Naive thymus-derived CD8-positive, alpha-beta T cell (primary cell): ENCODE measurements at places on chromosomes 3 and 15.

DNA sequence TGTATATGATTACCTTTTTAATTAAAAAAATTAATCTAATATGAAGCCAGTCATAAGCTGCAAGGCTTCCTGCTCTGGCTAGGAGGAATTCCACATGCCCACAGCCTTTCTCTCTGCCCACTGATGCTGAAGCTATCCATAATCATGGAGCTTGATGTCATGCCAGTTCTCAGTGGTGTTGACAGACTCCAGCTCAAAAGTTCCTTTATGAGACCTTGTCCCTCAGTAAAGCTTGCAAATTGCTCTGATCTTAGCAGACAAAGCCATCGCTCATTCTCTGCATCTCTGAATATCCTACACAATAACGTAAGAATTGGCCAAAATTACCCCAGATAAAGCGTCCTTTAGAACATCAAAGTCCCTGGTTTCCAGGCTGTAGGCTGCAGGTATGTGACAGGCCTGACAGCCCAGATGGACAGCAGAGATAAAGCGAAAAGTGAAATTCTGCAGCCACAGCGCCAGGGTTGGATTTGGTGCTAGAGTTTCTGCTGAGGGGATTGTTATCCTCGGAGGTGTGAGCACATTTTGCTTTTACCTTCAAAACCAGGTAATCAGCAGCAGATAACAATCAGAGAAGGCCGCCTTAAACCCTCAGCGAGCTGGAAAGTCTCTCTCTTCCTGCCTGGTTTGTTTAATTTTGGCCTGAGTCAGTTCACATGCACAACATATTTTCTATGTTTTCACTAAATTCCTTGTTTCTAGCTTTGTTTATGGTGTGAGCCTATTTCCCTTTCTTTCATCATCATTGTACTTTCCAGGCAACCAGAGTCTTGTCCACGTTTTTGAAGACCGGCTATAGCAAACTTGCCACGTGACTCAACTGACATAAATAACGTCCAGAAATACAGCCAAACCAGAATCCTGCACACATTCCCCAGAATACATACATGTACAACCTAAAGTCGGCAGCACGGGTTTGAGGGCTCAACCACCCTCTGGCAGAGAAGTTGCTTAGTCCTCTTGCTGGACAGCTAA lies 36.6 kb upstream of the ALDH1A3 start:
- DNase-seq: no peak

GRCh38 chr15:88255087-88255483 lies 1.5 kb downstream of the NTRK3 start:
- no peak for DNase-seq

- DNase-seq: no peak
Observed at GRCh38 chr3:62965311-62965710, 90.1 kb upstream of the CADPS start.

DNA sequence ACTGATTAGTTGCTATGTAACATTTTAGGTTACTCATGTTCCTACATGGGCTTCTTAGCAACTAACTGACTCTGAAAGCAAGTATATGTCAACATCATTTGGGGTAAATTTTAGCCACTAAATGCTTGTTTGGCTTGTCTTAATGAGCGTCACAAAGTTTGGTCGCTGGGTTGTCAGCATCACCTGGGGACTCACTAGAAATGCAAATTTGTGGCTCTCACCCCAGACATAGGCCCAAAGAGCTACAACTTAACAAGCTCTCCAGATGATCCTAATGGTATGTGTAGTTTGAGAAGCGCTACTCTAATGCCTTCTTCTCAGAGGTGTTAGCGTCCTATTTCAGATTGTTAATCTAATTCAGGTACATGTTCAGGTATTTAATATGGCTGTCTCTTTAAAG lies 32.7 kb upstream of the CPOX start:
- DNase-seq: no peak

DNA sequence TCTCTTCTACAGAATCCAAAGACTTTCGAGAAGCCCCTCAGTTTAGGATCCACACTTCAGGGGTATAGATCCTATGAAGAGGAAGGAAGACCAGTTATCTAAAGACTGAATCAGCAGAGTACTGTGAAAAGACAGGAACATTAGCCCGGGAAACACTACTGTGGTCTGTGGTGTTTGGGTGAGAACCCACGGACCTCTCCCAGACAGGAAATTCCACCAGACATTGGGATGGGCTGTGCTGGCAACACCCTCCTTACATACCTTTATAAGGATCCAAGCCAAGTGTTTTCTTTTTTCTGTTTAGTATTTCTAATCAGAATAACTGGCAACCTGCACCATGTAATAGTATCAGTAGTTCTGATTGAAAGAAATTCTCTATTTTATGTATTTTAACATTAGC lies 14.1 kb downstream of the TMEM207 start:
- no peak for DNase-seq

DNA sequence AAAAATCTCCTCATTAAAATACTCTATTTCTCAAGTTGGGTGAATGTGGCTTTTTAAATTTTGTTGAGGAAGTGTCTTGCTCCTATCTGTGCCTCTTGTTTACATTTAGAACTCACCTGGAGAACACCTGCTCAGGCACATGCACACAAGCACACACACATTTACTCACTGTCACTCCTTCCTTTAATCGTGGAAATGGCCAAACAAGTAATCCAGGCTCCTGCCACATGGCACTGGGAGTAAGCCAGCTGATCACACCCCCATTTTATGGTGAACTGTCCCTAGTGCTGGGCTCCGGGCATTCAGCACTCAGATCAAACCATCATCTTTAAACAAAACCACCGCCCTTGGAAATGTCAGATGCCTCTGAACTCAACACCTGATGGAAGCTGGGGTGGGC lies 204.7 kb upstream of the BHLHE40 start:
- DNase-seq: no peak

DNA sequence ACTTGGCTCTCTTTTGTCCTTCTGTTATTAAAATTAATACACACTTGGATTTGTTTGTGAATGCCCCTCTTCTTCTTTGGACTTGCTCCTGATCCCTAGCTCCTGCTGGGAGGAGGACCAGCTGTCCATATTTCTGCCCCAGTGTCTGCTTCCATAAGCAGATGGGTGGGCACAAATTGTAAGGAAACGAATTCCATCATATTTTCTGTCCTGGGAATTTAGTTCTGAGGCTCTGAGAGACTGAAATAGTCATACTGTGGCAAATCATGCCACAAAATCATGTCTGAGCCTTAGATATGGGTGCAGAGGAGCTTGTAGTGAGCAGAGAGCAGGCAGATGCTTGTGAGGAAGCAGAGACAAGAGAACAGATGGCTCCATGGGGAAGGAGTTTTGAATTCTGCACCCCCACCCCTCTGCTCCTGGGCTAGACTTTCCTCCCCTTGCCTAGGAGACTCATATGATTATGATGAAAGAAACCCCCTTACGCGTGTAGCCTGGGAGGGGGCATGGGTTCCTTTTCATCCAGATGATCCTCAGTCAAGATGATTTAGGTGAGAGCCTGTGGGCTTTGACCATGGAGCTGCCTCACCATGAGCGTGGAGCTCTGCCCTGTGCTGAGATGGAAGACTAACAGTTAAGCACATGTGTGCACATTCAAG lies 50.6 kb downstream of the SV2B start:
- no peak for DNase-seq

- DNase-seq: no peak
Observed at GRCh38 chr15:87752250-87752951, 504.1 kb downstream of the NTRK3 start.

GRCh38 chr15:83320844-83321243 lies 36.4 kb upstream of the BNC1 start:
- DNase-seq: no peak

DNA sequence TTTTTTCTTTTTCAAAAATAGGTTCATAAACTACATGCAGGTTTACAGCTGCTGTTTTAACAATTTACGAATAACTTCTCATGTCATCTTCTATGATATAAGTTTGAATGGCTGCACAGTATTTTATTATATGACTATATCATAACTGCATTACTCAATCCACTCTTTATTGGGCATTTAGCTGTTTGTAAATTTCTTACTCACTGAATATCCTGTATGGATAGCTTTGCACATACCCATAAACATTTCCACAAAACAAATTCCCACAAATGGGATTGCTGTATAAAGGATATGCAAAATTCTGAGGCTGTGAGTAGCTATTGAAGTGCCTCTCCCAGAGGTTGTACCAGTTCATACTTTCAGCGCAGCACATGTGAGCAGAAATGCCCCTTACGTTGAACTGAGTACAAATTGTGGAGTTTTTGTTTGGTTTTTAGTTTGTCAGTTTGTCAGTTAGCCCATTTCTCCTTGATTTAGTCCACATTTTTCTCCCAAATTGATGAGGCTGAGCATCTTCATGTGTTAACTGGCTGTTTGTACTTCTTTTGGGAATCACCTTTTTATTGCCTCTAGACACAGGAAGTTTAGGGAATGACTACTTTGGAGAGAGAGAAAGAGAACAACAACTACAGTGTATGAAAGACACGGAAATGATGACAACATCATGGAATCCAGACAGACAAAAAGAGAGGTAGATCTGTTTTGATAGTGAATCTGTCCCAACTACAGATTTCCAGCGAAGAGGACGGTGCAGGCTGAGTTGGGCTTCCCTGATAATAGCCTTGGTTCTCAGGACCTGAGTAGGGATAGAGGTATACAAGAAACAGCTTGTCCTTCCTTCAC lies 24.8 kb downstream of the TTC23 start:
- DNase-seq: no peak

DNA sequence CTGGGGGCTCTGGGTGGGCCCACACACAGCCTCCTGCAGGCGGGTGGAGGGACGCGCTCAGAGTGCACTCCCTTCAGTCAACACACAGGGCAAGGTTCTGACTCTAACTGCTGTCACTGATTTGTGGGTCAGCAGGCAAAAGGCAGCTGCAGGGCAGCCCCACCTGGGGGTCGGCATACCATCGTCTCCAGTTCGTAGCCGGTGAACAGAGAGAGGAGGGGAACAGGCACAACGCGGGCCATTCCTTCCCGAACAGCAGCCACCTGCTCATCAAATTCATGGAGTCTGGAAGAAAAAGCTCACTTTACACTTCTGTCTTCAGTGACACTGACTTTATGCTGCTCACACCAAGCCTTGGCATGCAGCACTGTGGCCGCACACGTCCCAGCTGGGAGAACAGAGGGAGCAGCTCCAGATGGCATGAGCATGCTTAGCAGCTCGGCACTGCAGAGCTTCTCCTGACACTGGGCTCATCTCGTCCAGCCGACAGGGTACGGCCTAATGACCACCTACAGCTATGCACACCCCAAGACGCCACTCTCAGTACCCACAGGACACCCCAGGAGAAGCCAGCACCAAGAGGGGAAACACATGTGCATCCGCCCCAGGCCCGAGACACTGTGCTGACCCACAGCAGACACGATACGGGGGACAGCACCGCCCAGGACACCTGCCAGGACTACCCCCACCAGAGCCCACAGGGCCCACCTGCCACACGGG lies 14.4 kb upstream of the OCA2 start:
- no peak for DNase-seq

DNA sequence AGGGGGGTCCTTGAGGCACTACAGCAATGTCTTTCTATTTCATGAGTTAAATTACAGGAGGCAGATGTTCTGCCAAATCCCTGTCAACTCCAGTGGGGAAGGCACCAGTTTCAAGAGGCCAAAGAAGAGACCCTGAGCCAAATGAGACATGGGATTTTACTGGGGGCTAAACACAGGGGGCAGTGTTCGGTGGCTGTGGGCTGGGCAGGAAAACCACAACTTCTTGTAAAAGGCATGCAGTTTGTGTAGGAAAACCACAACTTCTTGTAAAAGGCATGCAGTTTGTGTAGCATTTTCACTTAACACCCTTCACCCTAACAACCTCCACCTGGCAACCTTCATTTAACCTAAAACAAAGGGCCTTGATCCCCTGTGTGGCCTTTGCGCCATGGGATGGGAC lies 61.0 kb downstream of the POLR2M start:
- no peak for DNase-seq

DNA sequence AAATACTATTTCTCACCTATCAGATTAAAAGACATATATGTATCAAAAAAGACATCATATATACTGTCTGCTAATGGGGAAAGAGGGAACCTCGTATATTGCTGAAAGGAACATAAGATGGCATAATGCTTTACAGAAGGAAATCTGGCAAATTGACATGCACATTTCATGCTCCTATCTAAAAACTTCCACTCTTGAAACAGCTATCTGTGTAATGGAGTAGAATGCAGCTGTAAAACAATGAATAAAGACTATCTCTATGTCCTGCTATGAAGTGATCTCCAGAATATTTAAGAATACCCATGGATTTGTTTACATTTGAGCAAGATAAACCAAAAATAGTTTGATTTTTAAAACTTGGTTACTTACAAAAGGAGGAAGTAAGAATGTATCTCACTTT lies 107.4 kb downstream of the TBL1XR1 start:
- DNase-seq: no peak

DNA sequence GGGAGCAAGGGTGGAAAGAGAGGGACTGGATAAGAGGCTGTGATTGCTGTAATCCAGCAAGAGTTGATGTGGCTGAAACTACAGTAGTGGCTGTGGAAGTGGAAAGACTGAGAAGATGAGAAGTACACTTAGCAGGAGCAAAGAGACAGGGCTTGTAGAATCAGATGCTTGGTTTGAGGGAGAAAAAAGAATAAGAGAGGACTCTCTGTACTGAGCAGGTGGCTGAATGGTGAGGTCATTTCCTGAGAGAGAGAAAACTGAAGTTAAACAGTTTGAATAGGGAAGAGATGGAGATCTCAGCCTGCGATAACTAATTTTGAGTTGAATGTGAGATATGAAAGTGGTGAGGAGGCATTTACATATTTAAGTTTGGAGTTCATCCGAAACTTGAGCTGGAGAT lies 95.8 kb upstream of the SLC25A36 start:
- no peak for DNase-seq

GRCh38 chr15:93025625-93025982 lies 63.4 kb downstream of the RGMA start:
- DNase-seq: no peak

GRCh38 chr3:194312186-194312742 lies 38.9 kb downstream of the CPN2 start:
- no peak for DNase-seq

- DNase-seq: no peak
Observed at GRCh38 chr3:19527746-19528145, 379.4 kb downstream of the KCNH8 start.

DNA sequence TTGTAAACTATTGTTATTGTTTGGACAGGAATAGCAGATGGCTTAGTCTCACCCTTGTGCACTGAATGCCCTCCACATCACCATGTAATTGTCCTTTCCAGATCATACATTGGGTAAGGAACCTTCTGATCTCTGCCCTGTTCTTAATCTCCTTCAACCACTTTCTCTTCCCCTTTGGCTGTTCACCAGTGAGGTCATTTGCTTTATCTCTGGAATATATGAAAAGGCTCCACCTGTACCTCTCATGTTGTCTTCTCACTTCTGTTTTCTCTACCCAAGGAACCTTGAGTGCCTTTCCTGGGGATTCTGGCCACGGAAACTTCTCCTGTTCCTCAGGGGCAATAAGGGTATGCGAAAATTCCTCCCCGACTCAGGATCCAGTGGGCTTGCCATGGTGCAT lies 28.5 kb downstream of the MCTP2 start:
- DNase-seq: no peak
